Cerebellar cortex (tissue), 1 donor: ENCODE measurements at places on chromosomes 2 and 18.

DNA sequence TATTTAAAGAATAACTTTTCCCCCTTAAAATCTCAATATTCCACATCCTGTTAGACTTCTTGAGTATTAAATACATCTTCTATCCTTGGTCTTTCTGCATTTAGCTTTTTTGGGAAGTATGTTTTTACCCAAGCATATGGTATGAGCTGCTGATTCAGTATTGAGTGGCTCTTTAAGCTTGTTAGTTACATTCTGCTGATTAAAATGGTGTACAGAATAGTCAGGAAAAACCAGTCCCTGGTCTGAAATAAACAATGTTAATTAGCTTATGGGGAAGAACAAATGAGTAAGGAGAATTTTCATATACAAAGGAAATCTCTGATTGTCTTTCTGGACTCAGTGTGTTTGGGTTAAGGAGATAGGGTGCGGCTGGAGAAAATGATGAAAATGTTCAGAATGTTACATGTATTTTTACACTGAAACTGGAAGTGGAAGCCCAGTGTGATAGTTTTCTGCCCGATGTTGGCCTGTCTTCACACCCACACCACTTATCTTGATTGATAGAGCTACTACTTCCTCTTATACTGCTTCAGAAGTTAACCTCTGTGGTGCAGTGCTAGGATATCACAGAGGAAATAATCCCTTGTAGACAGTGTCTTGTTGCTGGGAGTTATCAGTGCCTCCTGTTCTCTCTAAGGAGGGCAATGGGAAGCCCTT lies 84.0 kb downstream of the MSH2 start:
- no peak for DNase-seq

- DNase-seq: no peak
Observed at GRCh38 chr2:128457006-128457604, 138.4 kb upstream of the HS6ST1 start.

- DNase-seq: no peak
Observed at GRCh38 chr2:70833246-70833645, 2.4 kb downstream of the CD207 start.

GRCh38 chr2:55155764-55156281 lies 76.3 kb downstream of the CLHC1 start:
- DNase-seq: no peak

- no peak for DNase-seq
Observed at GRCh38 chr18:47601581-47602272, 328.7 kb downstream of the SMAD2 start.
